ENCODE measurements at places on chromosomes 2 and 18.

GRCh38 chr2:238425505-238425978 lies 1.2 kb upstream of the ASB1 start:
- no peak for DNase-seq

DNA sequence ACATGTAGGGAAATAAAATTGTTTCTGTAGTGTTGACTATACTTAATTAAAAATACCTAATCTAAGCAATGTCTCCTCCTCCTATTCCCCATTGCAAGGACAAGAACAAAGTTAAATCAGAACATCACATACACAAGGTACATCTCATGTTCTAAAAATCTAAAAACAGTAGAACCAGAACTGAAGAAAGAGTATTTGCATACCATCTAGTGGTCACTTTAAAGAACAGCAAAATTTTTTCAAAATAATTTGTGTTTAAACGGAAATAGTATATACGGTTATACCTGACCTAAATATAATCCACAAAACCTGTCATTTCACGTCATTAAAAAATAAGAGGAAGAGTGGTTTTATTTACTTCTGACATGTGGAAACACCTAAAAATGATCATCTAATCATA lies 294.3 kb upstream of the KCNH7 start:
- no peak for DNase-seq

DNA sequence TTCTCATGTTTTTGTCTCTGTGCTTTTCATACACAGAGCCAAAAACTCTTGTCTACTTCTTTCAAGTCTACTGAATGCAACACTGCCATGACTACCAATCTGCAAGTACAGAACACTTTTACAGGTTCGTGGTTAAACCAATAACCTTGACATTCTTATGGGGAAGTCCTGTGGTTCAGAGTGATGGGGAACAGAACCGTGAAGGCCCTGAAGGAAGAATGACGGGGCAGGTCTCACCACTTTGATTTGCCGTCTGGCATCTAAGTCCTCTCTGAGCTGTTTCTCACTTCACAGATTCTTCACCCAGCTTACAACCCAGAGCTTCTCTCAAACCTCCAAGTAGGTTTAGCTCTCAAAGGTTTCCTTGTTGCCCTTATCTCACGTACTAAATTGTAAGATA lies 117.5 kb upstream of the SNTG2 start:
- DNase-seq: no peak

- DNase-seq: no peak
Measured at GRCh38 chr2:237927986-237928385, 38.8 kb upstream of the UBE2F start.

DNA sequence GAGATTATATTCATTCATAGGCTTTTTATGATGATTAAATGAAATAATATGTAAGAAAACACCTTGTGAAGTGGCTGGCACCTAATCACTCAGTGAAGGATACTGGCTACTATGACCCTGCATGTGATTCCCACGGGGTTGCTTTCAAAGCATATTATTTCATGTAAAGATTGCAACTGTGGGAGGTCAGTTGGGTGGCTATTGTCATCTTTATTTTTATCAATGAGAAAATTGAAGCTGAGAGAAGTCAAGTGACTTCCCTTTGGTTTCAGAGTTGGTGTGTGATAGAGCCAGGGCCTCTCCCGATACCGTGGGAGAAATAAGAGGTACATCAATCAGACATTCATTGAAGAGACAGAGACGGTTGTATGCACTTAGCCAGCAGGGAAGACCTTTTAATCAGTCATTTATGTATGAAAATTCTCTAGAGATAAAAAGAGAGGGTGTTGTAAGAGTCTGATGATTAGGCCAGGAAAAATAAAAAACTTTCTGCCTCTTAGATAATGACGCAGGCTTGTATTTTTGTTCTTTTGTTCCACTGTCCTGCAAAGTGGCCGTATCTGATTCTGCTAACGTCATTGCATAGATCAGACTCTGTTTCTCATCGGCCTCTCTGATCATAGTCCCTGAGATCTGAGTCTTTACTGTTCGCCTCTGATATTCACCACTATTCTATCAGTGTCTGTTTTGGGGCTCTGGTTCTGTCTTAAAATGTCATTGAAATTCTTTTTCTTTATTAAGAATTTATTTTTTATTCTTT lies 50.5 kb downstream of the QPCT start:
- DNase-seq: no peak

DNA sequence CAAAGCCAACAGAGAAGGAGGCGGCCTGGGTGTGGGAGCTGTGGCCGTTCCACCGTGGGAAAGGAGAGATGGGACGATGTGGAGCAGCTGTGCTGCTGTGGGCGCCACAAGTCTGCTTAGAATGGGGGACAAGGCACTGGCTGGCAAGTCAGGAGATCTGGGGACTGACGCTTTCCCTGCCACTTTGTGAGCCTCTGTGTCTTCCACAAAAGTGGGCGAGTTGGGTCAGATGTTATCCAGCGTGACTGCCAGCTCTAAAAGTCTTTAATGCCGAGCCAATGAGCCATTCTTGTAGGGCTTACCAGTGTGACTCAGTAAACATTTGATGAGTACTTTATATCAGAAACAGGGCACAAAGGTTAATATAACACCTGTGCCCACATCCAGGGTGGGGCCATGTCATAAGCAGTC lies 113.6 kb upstream of the MGAT5 start:
- DNase-seq: no peak

- no peak for DNase-seq
Measured at GRCh38 chr18:45780568-45780967, 44.9 kb upstream of the SIGLEC15 start.

GRCh38 chr2:78417355-78417754 lies 608.1 kb upstream of the REG3G start:
- no peak for DNase-seq

DNA sequence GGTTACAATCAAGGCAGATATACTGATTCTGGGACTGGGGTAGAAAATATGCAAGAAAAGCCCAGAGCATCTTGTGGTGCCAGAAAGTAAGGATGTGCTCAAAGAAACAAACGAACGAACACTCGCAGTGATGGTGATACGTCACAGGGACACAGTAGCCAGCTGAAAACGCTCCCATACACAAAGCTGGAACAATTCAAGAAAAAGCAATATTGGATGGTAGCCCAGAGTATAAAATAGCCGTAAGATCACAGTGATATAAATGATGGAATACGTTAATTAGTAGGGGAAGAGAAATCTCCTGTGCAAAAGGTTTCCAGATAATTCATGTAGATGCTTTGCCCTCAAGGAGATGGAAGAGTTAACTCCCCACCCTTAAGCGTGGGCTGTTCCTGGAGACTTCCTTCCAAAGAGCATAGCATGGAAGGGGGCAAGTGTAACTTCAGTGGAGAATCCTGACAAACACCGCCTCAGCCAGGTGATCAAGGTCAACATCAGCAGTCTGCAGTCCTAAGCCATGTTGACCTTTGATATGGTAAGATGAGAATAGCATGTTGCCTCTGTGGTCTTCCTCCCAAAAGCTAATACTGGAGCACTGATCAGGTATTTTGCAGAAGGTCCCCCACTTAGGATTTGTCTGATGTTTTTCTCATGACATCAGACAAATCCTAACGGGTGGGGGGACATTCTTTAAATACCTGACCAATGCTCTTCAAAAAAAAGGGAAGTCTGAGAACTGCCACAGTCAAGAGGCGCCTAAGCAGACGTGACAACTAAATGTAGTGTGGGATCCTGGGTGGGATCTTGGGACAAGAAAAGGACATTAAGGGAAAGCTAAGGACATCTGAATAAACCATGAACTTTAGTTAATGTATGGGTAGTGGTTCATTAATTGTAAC lies 99.0 kb downstream of the NCK2 start:
- no peak for DNase-seq

DNA sequence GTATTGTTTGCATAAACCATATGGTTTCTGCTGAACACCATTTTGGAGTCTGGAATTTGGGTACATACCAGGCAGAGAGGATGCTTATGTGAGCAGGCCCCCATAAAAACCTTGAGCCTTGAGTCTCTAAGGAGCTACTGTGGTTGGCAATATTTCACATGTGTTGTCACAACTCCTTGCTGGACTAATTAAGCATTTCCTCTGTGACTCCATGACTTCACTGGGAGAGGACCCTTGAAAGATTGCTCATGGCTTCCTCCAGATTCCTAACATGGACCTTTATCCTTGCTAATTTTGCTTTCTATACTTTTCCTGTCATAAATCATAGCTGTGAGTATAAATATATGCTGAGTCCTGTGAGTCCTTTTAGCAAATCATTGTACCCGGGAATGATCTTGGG lies 7.6 kb upstream of the COQ10B start:
- DNase-seq: no peak

DNA sequence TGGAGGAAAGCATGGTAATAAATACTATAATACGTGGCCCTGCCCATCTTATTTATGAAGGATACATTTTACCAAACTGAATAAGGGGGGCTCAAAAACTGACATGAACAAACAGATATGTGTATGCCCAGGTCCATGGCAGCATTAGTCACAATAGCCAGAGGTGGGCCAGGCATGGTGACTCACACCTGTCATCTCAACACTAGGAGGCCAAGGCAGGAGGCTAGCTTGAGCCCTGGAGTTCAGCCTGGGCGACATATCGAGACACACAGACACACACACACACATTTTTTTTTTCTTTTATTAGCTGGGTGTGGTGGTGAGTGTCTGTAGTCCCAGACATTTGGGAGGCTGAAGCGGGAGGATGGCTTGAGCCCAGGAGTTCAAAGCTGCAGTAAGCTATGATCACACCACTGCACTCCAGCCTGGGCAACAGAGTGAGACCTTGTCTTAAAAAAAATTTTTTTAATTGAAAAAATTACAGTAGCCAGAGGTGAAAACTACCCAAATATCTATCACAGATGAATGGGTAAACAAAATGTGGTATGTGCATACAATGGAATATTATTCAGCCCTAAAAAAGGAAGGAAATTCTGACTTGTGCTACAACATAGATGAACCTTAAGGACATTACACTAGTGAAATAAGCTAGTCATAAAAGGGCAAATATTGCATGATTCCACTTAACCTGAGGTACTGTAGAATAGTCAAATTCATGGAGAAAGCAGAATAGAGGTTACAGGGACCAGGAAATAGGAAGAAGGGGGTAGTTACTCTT lies 8.0 kb downstream of the ATP8B1 start:
- DNase-seq: no peak

DNA sequence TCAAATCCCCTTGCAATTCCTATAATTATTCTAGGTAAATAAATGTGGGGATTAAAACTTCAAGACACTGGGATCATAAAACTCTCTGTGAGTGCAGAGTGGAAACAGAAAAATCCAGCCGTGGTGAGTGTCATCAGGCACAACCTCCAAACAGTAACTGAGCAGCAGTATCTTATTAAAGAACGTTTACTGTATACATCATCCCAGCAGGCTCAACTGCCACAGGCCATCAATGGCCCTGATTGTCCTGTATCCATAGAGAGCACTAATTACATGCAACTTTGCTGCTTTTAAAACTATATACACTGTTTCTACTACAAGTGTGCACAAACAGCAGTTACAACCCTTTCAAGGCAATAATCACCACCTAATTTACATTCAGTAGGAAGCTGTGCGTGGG lies 23.9 kb downstream of the GAREM1 start:
- DNase-seq: no peak

DNA sequence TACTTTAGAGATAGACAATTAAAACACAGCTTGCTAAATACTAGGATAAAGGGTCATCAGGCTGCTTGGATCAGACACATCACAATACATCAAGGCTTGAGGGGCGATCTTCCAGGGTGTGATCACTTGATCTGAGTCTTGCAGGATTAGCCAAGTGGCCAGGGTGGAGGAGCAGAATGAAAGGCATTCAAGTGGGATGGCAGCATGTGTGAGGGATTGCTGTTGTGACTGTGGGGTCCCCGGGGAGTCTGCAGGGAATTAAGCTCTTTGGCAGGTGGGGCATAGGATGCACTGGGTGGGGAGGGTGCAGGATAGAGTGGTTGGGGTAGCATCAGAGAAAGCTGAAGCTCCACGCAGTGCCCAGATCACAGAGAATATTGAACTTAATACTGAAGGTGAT lies 58.0 kb upstream of the TMEM163 start:
- no peak for DNase-seq

DNA sequence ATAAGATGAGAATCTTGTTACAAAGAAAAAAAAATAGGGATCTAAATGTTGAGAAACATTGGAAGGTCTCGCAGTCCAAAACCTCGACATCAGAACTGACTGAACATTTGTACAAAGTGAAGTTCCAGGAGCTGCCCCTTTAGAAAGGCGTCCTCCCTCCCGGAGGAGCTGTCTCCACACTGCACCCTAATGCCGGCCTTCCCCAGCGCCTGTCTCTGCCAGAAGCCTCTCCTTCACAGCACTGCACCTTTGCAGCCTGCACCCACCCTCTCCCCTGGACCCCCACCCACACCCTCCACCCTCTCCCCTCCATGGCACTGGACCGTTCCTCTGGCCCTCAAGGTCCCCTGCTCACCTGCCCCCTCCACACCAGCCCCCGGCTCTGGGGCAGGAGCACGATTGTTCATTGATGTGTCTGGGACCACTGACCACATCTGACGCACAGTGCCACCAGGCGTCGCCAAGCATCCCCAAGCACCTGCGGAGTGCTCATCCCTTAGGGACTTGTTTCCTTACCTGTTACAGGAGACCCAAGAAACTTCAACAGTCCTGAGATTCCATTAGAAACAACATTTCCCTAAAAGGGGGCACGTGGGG lies 90.3 kb upstream of the SNTG2 start:
- no peak for DNase-seq

DNA sequence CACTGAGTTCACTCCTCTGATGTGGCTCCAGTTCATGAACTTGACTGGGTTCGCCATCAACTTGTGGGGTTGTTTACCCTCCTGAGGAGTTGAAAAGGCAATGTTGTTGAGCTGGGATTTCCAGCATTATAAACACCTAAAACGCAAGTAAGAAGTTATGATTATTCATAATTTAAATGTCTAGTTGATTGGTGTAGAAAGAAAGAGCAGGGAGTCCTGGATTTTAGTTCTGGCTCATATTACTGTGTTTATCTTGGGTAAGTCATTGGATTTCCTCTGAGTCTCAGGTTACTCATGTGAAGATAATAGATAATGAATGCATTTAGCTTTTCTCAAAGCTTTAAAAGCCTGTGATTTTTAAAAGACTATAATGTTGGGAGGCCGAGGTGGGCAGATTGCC lies 438.0 kb upstream of the CDH20 start:
- no peak for DNase-seq

- DNase-seq: no peak
Measured at GRCh38 chr2:11319939-11320338, 24.5 kb downstream of the ROCK2 start.
